ENCODE measurements at places on chromosomes 6 and 20. TPM values are rescaled to one million over a fixed set of nuclear protein-coding genes. Genes with fewer than 3 reads are reported as not detected.
A peak's percentile ranks its signal among the peaks of the same experiment; 100 is the strongest.

Gene HLA-C
- total RNA-seq = 84.6 TPM

Gene C20orf96
- total RNA-seq = 3.4 TPM

Gene TRIM40
- not detected for total RNA-seq

Gene SLC44A4
- 0.07 TPM for total RNA-seq

Gene GPX5
- not detected for total RNA-seq

Gene SNAP25
- total RNA-seq = 0.40 TPM

Gene ADGRF5
- total RNA-seq = not detected

GRCh38 chr6:157304899-157305663 lies 18.2 kb downstream of the TMEM242 start:
- DNase-seq = no peak

- DNase-seq = no peak
Measured at GRCh38 chr6:30443657-30444450, 45.5 kb upstream of the HLA-E start.

DNA sequence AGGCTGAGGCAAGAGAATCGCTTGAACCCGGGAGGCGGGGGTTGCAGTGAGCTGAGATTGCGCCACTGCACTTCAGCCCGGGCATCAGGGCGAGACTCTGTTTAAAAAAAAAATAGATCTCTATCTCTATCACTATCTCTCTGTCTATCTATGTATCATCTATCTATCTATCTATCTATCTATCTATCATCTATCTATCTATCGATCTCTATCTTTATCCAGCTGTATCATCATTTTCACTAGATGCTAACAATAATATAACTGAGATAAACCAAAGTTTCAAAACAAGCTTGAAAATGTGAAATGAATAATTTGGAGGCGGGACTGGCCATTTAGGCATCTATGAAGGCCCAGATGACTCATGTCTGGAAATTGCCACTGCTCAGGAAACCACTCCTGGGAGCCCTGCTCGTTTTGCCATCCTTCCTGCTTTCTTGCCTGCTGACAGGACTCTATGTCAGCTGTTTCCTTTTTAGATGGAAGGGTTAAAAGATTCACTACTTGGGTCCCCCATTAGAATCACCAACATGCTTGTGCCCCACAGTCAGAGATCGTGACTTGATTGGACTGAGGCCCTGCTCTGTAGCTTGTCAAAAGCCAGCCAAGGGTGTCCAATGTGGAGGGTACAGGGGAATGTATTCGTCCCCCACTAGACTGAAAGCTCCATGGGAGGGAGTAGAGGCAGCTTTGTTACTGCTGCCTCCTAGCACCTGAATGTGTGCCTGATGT lies 61.7 kb downstream of the UTRN start:
- no peak for DNase-seq

DNA sequence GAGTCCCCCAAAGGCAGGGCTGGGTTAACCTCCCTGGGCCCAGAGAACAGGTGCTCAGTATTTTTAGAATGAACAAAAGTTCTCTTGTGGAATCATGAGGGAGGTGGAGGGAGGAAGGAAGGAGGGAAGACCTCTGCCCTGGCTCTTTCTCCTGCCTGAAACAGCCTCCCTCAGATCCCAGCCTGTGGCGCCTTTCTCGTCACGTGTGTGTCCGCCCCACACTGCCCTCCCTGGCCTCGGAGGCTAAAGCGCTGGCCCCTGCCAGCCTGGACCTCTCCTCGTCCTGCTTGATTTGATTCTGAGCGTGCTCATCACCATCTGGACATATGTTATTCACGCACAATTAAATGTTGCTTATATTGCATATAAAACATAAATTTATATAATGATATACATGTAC lies 40.9 kb downstream of the PHACTR3 start:
- no peak for DNase-seq

- DNase-seq = no peak
Measured at GRCh38 chr6:63672582-63673129, 37.1 kb downstream of the PHF3 start.

DNA sequence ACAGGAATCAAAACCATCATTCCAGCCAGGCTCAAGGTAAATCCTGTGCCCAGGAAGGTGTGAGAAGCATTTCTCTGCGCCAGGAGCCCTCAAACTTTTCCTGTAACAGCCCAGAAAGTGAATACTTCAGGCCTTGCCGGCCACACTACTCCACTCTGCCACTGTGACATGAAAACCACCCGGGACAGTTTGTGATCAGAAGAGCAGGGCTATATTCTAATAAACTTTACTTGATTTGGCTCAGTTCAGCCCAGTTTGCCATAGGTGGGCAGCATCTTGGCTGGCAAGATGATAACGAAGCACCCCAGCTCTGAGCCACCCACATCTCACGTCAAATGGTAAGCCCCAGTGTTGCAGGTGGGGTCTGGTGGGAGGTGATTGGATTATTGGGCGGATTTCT lies 249.4 kb downstream of the DLL1 start:
- no peak for DNase-seq

GRCh38 chr20:2460752-2461424 lies 9.7 kb downstream of the SNRPB start:
- DNase-seq = no peak

- no peak for DNase-seq
Measured at GRCh38 chr6:19578481-19578880, 258.7 kb upstream of the ID4 start.

- DNase-seq = no peak
Measured at GRCh38 chr6:51777618-51778017, 309.8 kb downstream of the PKHD1 start.

DNA sequence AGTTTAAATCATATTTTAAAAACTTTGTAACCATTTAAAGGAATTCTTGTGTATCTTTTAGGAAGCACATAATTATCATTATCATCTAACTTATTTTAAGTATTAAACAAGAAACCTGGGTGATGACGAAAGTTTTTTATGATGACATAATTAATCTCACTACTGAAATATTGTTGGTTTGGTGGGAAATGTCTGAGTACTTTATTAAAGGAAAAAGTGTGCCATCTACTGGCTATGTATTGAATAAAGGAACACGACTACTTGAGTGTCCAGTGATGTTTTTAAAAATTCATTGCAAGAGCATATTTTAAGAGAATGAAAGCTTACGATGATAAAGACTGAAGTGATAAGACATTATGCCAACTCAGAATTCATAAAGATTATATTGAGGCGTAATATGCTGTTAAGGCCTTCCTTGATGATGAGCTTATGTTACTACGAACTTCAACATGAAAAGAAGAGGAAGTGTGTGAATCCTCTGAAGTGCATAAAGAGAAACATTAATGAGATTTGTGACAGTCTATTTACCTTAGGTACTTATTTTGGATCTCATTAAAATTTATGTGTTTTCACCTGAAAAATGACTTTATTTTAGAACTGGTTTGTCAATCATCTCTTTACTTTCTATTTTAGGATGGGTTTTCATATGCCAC lies 12.0 kb upstream of the TRMT11 start:
- peak; percentile 69 for DNase-seq

DNA sequence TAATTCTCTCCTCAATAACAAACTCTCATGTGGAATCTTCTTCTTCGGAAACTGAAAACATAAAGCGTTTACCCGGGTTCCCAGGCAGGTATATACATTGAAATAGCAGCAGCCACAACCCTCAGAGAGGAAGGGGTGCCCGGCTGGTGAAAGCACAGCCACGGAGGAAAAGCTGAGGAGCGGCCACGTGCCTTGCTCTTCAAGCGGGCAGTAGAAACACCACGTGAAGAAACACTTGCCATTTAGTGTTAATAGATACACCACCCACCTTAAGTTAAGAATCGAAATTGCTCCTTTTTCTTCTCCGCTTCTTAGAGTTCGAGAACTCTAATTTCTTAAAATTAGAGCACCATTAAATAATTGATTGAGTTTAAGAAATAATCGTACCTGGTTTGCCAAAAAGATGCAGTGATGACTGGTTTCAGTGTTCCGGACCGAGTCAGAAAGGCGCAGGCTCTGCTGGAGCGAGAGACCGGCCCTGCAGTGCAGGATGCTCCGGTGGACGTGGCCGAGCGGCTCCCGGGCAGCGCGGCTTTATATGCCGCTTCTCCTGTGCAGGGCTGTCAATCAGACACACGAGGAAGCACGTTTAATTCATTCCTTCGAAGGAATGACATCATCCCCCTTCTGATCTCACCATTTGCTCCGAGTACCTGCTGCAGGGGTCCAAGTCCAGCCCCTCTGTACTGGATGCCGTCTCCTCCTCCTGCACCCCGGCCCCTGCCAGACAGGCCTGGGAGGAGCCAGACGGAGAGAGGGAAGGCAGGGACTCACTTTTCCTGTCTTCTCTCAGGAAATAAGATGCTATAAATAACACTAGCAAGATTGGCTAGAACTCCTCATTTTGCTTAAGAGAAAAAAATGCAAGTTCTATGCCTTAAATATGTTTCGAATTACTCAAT lies at the start of gene THBS2:
THBS2 (minus strand) TSS at position 510 of the 902 bp plus-strand sequence. CDS start 3,062 bp downstream, outside the sequence.
- DNase-seq = no peak

All from NCI-H460 (cell line).